ENCODE measurements at places on chromosomes 13 and 19.

DNA sequence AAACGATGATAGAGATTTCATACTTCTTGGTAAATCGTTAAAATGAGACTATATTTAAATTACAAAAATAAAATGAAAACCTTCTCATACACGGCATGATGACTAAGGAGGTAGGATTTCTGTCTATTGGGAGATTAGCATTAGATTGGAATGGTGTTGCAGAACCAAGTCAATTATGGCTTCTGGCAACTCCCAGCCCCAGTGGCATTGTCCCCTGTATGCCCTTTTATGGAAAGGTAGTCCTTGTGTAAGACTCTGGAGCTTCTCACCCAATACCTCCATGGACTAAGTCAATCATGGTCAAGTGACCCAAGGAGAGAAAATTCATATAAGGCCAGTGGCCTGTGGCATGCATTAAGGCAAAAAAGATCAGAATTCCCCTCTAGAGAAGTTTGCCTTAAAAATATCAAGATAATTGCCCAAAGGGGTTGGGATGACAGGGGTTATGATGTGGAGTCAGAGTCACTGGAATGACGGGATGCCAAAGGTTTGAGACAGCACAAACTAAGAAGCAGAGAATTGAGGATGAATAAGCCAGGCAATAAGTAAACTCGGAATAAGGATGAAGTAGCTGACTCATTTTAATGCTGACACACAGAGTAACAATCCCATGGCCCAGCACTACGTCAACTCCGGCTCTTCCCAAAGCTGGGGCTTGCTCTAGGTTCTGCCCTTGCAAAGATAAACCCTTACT lies 57.8 kb upstream of the POSTN start:
- no peak for DNase-seq

- DNase-seq, result no peak
Observed at GRCh38 chr13:44120043-44120442, 240.3 kb downstream of the LACC1 start.

DNA sequence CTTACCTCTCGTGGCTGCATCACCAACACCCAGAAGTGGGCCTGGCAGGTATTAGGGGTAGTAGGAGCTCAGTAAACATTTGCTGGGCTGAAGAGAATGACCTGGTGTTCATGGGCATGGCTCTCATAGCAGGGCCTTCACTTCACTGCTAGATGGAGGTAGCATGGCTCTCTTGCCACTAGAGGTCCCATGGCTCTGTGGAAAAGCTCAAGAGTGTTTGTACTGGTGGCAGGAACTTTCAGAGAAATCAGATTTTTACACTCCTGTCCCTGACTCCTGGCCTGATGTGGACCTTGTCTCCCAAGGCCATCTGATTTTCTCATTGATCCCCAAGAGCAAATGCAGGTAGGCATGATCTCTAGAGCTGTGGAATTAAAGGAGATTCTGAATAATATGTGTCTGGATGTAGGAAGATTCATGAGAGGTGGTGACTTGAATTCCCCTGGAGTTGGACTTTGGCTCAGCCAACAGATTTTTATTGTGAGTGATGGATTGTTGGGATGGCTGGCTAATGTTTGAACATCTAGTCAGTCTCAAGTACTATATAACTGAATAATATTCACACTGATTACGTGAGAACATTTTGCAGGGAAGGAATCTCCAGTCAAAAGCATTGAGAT lies 5.7 kb downstream of the ZNF574 start:
- DNase-seq, result peak; percentile 13

- no peak for DNase-seq
Observed at GRCh38 chr13:53127373-53127772, 98.8 kb downstream of the OLFM4 start.

DNA sequence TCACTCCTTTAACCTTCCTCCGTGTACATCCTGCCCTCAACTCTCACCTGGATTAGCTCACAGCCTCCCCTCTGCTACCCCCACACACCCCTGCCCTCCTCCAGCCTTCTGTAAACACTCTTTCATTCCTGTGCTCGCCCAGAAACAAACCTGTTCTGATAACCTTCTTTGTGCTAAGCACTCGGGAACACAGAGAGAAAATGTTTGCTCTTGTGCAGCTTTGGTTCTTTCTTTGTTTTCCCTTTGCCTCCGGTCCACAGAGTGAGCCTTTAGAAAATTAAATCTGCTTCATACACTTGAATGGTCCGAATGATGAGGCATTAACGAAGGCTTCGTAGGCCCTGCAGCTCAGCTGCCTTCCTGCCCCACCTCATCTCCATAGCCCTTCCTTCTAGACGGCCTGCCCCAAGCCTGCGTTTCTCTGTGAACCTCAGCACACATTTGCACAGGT lies 6.6 kb upstream of the ZDHHC20 start:
- DNase-seq, result no peak

DNA sequence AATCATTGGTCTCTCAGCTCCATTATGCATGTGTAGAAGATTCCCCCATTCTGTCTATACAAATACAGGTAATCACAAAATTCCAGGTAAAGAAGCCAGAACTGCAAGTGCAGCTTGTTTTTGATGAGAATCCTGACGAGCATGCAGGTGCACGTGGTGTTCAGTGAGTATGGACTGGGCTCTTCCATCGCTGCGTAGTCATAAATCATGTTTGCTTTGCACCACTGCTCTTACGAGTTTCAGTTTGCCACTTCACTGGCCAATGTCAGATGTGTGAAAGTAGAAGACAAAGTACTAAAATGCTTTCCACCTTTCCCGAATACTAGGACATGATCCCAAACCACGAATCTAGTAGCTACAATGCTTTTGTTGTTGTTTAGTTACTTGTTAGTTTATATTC lies 390.7 kb downstream of the LIG4 start:
- no peak for DNase-seq

GRCh38 chr19:38831142-38831605 lies 420 bp downstream of the ECH1 start:
- peak; percentile 74 for DNase-seq

GRCh38 chr19:55447421-55448174 lies 4.5 kb upstream of the SHISA7 start:
- DNase-seq, result no peak

GRCh38 chr13:48679941-48680680 lies 26.4 kb downstream of the CYSLTR2 start:
- DNase-seq, result no peak

- DNase-seq, result no peak
Observed at GRCh38 chr13:39406688-39407087, 196.3 kb downstream of the LHFPL6 start.

- DNase-seq, result no peak
Observed at GRCh38 chr19:57031106-57031505, 88.7 kb upstream of the USP29 start.

DNA sequence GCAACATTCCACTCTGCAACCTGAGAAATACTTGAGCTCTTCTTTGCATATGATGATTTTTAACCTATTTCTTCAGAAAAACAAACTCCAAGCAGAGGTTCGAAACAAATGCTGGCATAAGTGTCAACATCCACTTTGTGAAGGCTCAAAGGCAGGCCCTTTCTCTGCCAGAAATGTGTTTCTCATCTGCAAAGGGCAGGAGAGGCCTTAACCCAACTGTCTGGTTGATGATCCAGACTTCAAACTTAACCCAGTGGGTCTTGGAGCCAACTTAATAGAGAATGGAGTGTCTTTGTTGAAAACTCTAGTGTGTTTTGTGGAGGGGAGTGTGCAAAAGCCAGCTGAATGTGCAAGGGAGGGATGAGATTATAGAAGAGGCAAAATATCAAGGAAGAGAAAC lies 28.3 kb upstream of the ZNF507 start:
- no peak for DNase-seq

- no peak for DNase-seq
Observed at GRCh38 chr19:15441317-15441716, 8.4 kb downstream of the WIZ start.

GRCh38 chr13:32135056-32135390 lies 103.4 kb downstream of the FRY start:
- no peak for DNase-seq

DNA sequence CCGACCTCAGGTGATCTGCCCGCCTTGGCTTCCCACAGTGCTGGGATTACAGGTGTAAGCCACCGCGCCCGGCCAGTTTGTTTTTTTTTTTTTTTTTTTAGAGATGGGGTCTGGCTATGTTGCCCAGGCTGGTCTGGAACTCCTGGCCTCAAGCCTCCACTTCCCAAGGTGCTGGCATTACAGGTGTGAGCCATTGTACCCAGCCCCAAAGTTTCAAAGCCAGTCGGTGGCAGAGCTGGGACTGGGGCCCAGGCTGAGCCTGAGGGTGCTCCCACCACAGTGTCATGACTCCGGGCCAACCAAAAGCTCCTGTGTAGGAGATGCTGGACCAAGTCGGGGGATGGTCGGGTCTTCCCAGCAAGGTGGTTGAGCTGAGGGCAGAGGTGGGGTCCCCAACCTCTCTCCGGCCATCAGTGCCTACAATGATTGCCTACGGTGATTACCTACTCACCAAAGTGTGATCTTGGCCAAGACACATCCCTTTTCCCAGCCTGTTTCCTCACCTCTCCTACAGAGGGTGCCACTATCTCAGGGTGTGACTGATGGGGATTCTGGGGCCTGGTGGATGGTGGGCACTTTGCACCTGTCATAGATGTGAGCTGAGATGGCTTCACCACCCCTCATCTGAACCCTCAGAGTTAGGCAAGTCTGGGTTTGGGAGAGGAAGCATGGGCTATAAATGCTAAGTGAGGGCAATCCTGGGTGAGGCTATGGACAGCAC lies 5.9 kb upstream of the SAMD1 start:
- DNase-seq, result no peak

- DNase-seq, result no peak
Observed at GRCh38 chr19:19748249-19748938, 15.5 kb upstream of the ZNF14 start.

- no peak for DNase-seq
Observed at GRCh38 chr19:18978616-18979015, 37.6 kb upstream of the HOMER3 start.

- DNase-seq, result no peak
Observed at GRCh38 chr13:62613819-62614218, 1198.2 kb upstream of the PCDH20 start.

DNA sequence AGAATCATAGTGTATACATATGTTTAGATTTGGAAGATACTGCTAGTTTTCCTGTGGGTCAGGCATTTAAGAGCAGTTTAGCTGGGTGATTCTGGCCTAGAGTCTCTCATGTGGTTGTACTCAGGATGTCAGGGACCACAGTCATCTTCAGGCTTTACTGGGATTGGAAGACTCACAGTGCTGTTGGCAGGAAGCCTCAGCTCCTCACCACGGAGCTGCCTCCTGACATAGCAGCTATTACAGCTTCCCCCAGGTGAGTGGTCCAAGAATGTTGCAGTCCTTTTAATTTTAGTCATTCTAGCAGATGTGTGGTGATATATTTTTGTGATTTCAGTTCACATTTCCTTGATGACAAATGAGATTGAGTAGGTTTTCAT lies 16.9 kb upstream of the GPR18 start:
- DNase-seq, result no peak

DNA sequence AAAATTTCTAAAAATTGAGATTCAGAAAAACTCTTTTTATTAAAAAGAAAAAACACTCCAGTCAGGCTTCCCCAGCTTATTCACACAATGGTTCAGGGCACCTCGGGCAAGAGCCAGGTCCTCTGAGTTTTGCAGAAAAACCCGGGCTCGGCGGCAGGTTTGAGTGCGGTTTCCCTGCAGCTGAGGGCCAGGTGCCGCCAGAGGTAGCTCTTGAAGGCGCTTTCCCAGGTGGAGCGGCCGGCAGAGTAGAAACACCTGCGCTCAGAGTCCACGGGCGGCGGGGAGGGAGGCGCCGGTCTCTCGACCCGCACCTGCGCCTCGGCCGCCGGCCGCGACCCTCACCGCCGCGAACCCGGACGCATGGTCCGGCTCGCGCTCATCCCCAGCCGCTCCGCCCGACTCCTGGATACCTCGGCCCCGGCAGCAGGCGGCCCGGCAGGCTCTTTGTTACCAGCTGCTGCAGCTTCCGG lies 444 bp downstream of the PROSER1 start:
- no peak for DNase-seq

- DNase-seq, result no peak
Observed at GRCh38 chr13:51771418-51772104, 32.4 kb downstream of the DHRS12 start.

DNA sequence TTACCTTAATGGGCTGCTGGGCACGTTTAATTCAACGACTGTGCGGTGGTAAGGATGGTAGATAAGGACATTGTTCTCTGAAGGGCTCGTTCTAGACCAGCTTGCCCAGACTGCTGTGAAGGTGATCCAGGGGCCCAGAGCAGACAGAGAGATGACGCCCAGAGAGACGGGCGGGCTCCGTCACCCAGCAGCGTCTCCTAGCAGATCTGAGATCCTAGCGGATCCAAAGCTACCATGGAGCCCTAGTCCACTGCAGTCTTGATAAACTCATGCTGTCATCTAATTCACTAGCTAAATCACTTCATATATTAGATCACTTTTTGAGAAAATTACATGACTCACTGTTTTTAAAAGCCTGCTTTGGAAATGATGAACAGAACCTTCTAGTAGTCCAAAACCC lies 21.5 kb downstream of the COL4A2 start:
- no peak for DNase-seq

DNA sequence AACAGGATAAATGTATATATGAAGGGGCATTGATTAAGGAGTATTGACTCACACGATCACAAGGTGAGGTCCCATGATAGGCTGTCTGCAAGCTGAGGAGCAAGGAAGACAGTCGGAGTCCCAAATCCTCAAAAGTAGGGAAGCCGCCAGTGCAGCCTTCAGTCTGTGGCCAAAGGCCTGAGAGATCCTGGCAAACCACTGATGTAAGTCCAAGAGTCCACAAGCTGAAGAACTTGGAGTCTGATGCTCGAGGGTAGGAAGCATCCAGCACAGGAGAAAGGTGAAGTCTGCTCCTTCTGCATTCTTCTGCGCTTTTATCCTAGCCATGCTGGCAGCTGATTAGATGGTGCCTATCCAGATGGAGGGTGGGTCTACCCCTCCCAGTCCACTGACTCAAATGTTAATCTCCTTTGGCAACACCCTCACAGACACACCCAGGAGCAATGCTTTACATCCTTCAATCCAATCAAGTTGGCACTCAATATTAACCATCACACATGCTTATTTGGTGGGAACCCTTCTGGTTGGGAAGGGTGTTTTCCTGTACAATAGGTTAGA lies 55.1 kb downstream of the SLAIN1 start:
- DNase-seq, result no peak

DNA sequence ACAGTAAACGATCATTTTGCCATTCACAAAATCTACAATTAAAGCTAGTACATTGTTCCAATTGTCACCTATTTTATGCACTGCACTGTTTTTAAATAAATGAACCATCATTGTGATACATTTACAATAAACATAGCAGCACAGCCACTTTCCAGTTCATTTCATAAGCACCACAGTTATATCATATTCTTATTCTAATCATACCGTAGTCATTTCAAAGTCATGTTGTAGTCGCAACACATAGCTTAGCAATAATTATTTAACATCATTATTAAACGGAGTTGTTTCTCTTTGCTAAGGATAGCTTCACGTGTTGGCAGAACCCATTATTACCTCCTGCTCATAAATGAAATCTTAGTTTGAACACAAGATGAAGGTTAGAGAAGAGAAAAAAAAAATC lies 2.2 kb upstream of the PCDH9 start:
- no peak for DNase-seq

DNA sequence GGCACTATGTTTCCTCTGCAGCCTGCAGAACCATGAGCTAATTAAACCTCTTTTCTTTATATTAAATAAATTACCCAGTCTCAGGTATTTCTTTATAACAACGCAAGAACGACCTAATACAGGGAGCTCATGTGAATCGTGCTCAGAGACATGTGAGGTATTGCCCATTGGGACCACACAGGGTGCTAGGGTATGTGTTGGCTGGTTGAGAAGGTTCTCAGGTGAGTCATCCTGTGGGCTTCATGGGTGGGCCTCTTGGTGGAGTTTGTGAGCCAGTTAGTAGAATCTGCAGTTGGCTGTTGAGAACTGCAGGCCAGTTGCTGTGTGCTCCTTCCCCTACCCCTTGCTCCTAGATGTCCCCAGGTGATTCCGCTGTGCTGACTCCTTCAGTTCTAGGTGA lies 163.0 kb downstream of the HS6ST3 start:
- DNase-seq, result no peak
